Liver (tissue), 10 donors: ENCODE measurements at places on chromosomes 11 and 22.

GRCh38 chr11:86559311-86559945 is 113.0 kb downstream of the ME3 start:
- no peak for DNase-seq

- no peak for DNase-seq
Measured at GRCh38 chr22:20413217-20414058, 19.5 kb downstream of the ZNF74 start.

DNA sequence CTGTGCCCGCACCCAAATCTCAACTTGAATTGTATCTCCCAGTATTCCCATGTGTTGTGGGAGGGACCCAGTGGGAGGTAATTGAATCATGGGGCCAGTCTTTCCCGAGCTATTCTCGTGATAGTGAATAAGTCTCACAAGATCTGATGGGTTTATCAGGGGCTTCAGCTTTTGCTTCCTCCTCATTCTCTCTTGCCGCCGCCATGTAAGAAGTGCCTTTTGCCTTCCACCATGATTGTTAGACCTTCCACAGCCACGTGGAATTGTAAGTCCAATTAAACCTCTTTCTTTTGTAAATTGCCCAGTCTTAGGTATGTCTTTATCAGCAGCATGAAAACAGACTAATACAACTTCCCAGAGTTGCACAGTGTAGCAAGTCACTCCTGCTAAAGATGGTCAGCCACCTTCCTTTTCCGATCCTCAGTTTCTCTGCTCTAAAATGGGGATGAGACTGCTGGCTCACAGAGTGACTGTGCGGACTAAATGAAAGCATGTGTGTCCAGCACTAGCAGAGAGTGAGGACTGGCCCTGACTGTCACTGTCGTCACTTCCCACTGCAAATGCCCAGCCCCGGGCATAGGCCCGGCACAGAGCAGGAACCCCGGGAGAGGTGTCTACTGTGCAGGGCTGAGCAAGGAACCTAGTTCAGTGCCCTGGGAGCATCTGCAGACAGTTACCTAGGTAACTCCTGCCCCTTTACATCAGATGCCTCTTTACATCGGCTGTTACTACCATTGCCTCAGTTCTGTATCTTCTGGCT is 9.5 kb downstream of the TSKU start:
- no peak for DNase-seq

- no peak for DNase-seq
Measured at GRCh38 chr11:69914286-69915150, 95.3 kb upstream of the FGF3 start.

DNA sequence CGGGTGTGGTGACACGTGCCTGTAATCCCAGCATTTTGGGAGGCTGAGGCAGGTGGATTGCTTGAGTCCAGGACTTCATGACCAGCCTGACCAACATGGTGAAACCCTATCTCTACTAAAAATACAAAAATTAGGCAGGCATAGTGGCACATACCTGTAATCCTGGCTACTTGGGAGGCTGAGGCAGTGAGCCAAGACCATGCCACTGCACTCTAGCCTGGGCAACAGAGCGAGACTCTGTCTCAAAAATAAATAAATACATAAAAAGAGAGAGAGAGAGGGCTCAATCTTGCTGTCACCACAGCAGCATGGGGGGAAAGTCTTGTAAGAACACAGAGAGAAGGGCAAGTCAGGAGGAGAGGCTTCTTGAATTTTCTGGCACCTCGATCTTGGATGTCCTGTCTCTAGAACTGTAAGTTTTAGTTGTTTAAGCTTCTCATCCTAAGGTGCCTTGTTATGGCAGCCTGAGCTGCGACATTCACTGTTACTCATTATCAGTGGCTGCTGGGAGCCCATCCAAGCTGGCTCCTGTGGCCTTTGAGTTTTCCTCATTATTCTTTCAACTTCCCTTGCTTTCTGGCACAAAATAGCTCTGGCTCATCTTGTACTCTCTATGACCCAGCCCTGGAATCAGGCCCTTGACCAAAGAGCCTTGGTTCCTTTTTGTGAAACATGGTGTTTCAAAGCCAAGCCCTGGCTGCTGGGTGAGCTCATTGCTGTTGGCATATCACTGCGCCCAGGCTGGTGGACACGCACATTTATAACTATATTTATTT is 8.0 kb upstream of the PSMC3 start:
- DNase-seq = no peak

DNA sequence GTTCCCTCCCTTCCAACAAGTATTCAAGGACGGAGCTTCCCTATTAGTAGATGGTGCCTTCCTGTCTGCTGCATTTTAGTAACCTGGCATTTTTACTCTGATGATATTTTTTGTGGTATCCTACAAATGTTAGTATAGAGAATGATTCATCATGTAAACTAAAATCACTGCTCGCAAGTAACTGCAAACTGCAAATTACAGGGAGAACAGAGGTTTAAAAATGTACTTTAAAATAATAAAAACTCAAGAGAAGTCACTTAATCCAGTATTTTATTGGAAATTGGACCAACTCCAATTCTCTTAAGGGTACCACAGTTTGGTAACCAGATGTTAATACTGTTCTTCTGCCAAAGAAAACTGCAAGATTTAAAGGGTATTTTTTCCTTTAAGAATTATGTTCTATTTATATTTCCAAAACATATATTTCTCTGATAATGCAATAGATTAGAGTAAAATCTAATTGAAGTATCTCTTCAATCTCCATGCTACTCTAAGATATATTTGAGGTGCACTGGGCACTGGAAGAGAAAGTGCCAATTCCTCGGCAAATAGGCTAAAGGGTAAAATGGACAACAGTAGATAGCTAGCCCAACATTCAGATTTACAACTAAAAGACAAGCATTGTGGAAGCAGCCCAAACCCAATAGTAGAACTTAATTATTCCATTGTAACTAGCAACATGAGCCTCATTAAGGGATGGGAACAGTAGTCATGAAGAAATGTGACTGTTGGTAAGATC is 298.0 kb downstream of the TTC28 start:
- no peak for DNase-seq

DNA sequence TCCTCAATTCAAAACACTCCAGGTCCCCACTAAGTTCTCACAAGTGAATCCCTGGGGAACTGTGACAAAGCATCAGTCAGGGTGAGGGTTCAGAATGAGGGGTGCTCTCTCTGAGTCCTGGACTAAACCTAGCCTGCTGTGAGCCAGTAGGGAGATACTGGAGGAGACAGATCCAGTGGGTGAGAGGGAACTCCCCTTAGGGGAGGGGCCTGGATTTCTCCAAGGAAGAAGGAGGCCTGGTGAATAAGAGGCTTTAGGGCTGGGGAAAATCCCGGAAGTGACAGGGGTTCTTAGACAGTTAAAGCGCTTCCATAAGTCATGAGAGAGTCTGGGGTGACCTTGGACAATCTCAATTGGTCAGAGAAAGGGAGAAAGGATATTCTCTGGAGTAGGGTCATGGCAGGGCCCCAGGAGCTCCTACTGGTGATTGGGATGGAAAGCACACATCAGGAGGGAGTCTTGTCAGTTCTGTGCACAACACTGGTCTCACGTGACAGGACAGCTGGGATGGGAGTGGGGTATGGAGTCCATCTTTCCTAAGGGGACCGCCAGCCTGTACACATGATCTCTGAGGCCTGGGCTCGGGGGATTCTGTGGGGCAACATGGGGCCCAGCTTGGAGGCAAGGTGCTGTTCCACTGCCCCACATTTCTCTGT is 1.5 kb downstream of the TBC1D10A start:
- DNase-seq = no peak

- DNase-seq = no peak
Measured at GRCh38 chr11:16204261-16204660, 152.1 kb downstream of the SOX6 start.

DNA sequence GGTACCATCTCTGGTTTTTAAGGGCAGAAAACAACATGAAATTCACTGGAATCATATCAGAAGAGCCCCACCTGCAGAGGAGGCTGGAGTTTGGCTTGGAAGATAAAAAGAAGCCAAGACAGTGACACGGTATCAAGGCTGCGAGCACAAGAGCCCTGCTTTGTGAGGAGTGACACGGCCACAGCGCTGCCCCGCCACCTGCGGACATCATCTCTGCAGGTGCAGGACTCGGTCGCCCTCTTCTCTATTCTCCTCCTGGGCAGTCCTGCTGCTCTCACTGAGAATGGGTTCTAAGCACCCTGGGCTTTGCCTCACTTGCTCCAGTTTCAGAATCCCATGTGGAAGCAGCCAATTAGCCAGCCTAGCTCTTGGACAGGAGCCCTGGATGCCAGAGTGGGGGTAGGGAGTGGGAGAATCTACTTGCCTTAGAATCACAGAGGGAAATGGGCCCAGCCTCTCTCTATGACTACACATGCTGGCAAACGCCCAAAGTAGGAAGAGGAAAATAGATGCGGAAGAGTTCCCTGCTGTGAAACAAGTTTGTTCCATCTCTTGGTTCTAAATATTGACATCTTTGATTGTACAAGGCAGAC is 17.1 kb downstream of the APOL4 start:
- DNase-seq = no peak

DNA sequence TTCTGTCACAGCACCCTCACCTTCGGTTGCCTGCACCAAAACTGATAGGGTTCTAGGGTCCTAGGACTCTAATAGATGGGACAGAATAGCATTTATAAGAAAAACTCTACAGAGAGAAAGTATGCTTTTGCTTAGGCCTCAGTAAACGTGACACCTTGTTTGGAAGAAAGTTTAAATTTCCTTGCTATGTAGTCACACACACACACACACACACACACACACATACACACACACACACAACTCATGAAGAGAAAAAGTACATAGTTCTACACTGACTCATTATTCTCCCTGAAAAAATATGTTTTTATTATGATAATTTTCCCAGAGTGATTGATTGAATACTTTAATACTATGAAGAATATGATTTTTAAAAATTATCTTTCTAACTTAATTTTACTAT is 220.8 kb upstream of the SNX19 start:
- DNase-seq = no peak

DNA sequence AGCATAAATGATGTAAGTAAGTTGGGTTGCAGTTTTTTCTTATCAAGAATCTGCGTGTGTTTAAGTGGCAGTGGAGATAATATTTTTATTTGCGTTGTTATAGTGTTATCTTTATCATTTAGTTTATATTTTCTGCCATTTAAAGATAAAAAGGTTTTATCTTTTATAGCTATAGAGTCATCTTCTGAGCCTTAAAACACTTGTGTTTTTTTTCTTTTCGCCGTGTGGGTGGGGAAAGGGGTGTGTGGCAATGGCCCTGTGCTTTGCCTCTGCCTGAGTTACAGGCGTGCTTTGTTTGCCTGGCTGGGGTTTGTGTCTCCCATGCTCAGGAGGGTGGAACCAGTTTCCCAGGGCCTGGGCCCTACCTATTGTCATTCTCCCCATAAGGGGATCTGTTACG is 16.2 kb downstream of the ARHGEF12 start:
- DNase-seq = no peak

GRCh38 chr11:15724601-15725000 is 609.9 kb downstream of the INSC start:
- DNase-seq = no peak

- DNase-seq = no peak
Measured at GRCh38 chr11:86442420-86442819, 67.7 kb downstream of the CCDC81 start.

DNA sequence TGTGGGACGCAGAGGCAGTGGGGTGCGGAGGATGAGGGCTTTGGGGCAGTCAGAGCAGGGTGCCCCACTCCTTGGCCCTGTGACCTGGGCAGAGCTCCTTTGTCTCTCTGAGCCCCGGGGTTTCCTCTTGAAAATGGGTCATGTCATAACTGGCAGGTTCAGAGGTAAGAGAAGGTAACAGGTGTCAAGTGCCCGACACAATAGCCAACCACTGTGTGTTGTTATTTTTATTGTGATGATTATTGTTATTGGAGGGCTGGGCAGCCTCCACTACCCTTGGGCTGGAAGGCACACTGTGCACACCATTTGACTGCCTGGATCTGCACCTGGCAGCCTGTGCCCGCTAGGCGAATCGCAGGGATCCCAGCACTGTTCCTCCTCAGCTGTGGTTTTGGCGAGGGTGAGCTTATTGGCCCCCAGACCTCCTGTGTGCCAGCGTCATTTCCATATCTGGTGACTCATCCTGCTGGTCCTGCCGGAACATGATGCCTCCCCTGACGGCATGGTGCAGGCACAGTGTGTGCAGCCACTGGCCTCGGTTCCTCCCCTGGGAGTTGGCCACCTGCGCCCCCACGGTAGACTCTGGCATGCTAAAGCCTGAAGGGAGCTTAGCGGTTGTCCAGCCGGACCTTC is 15.4 kb upstream of the SOX10 start:
- DNase-seq = no peak

DNA sequence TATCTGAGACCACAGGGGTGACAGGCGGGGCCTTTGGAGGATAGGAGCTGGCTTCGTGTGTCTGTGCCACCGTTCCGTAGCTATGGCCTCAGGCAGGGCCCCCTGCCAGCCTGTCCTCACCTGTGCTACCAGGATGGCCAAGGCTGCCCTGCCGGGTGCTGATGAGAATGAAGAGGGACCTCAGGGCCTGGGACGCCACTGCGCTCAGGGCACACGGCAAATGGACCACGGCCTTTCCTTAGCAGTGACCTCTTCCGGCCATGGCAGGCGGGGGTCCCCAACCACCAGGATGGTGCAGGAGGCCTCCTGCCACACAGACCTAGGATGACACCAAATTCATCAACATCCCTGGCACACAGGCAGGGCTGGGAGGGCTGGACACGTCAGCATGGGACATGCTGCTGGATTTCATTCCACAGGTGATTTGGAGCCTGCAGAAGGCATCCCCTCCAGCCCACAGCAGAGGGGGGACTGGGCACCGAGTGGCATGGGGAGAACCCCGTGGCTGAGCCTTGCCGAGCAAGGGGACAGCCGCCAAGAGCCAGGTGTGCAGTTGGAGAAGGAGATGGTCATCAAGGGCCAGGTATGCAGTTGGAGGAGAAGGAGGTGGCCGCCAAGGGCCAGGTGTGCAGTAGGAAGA is 1321.0 kb downstream of the BRD1 start:
- DNase-seq = no peak
